Neural crest cell (in vitro differentiated cells): ENCODE measurements at places on chromosomes 4 and X. TPM values are rescaled to one million over a fixed set of nuclear protein-coding genes. Genes with fewer than 3 reads are reported as not detected.

The PALLD gene
- total RNA-seq = 58.7 and 63.6 TPM in 2 replicates

The SCRG1 gene
- total RNA-seq = 4.8 and 5.1 TPM in 2 replicates

The RIPPLY1 gene
- total RNA-seq = not detected in 2 replicates

The CLCN5 gene
- 16.7 TPM in 2 replicates for total RNA-seq

DNA sequence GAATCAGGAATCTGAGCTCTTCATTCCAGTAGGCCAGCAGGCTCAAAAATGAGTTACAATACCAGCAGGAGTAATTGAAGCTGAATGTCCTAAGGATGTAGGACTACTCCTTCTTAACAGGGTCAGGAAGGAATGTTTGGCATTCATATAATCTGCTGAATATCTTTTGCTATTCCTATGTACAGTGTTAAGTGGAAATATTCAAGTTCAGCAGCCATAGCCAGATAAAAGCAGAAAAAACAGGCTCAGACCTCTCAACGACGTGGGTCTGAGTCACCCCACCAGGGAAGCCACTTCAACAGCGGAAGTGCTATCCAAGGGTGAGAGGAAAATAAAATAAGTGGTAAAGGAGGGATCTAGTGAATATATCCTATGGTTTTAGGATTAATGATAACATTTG is 577.0 kb downstream of the SPOCK3 start:
- DNase-seq = no peak
- no peak overlapping the region for H3K4me3 ChIP-seq
- H3K27me3 ChIP-seq = no peaks in the 10 kb centered on the region
- H3K36me3 ChIP-seq = no peaks in the 10 kb centered on the region
- no peak overlapping the region for H3K27ac ChIP-seq
- H3K4me1 ChIP-seq = no peaks in the 10 kb centered on the region

GRCh38 chr4:36322921-36323354 is 41.5 kb downstream of the DTHD1 start:
- no peaks in the 10 kb centered on the region for H3K36me3 ChIP-seq
- DNase-seq = no peak
- H3K27me3 ChIP-seq = no peaks in the 10 kb centered on the region
- no peaks in the 10 kb centered on the region for H3K4me1 ChIP-seq
- H3K27ac ChIP-seq = no peak overlapping the region

DNA sequence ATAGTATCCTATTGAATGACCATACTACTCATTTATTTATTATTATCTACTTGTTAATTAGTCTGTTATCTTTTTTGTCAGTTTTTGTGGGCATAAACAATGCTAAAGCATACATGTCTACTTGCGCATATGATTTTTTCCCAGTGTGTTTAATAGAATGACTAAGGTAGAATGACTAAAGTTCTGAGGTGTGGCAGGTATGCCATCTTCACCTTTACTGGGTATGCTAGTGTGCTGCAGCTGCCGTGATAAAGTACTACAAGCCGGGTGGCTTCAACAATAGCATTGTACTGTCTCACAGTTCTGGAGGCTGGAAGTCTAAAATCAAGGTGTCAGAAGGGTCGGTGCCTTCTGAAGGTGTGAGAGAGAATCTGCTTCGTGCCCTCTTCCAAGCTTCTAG is 19.2 kb downstream of the CD38 start:
- H3K27me3 ChIP-seq = no peaks in the 10 kb centered on the region
- H3K4me1 ChIP-seq = no peaks in the 10 kb centered on the region
- no peak overlapping the region for H3K4me3 ChIP-seq
- no peak overlapping the region for H3K27ac ChIP-seq

GRCh38 chr4:7073526-7074390 is 5.9 kb upstream of the GRPEL1 start:
- H3K36me3 ChIP-seq = no peaks in the 10 kb centered on the region
- peaks cover 10% of the 10 kb centered on the region for H3K4me1 ChIP-seq
- no peak overlapping the region for H3K27ac ChIP-seq
- peak overlapping the region; percentile 57 for H3K4me3 ChIP-seq
- H3K27me3 ChIP-seq = peaks cover 24% of the 10 kb centered on the region
- DNase-seq = peak; percentile 33

- no peak for DNase-seq
- no peak overlapping the region for H3K27ac ChIP-seq
- H3K4me1 ChIP-seq = no peaks in the 10 kb centered on the region
These were observed 567.4 kb downstream of the INPP4B start for GRCh38 chr4:142278663-142279062.
